NCI-H187 (cell line): ENCODE measurements at places on chromosomes 6 and 20.

DNA sequence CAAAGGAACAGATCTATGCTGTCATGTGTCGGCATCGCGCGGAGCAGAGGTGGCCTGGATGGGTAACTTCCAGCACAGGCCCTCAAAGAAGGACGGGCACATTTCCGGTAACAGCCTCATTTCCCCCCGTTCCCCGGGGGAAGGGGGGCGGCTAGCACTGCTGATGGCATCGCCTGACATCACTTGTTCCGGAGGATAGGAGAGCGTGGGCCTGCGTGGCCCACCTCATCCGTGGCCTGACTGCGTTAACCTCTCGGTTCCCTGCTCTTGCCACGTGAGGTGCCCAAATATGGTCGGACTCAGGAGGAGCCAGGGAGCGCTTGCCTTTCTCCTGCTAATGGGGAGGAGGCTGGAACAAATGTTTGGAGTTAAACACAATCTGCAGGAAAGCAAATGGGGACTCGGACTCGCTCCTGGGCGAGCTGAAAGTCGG lies at the start of gene AKAP12:
TSS of gene AKAP12 (plus strand) at position 365 of the 433 bp plus-strand sequence. CDS start 596 bp downstream, outside the sequence.
- no peak for DNase-seq

GRCh38 chr20:32623667-32624157 lies 38.6 kb upstream of the NOL4L start:
- peak; percentile 47 for DNase-seq

DNA sequence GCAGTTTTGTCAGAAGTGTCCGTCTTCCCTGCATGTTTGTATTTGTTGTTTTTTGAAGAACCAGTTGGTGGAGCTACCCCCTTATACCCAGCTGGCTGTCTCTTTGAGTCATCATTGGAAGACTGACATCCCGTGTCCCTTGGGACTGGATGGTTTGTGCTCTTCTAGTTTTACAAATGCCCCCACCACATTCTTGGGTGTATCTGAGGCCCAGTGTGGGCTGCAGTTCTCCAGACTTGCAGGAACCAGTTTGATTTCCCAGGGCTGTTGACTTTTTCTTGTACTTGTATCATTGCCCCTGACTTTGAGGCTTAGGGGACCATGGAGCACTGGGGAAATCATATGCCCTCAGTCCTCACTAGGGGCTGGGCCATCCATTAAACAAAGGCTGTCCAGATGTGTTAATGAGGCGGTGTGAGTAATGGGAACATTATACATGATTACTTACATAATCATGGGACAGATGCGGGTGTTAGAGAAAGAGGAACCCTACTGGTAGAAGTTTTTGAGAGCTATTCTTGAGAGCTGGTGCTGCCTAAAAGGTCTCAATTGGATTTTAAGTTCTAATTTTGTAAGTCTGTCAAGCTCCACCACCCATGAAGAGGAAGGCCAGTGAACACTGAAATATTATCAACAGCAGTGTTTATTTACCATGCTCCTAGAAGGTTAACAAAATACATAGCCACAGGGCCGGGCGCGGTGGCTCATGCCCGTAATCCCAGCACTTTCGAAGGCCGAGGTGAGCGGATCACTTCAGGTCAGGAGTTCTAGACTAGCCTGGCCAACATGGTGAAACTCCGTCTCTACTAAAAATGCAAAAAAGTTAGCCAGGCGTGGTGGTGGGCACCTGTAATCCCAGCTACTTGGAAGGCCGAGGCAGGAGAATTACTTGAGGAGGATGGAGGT lies 8.5 kb downstream of the JARID2 start:
- DNase-seq: no peak

DNA sequence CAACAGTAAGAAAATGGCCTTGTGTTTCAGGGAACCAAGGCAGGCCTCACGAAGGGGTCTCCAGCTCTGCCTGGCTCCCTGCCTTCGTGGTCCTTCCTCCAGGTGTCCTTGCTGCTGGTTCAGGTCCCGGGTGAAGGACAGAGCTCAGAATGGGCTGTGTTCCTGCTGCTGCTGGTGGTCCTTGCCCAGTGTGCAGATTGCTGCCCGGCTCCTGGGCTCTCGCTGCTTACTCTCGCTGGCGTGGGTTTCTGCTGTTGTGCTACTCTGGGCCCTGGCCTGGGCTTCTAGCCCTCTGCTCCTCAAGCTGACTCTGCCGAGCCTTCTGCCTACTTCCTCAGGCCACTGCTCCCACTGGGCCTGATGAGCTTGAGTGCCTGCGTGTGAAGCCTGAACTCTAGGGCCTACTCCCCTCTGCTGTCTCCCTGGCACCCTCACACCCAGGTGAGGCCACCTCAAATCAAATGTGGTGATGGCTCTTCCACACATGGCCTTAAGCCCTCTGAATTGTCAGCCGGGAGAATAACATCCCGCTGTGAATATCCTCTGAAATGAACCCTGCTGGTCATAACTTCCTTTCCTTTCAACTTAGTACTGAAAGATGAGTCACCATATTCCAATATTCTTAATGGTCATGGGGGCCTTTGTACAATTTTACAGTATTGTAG lies 171.6 kb downstream of the FOXC1 start:
- DNase-seq: no peak

- no peak for DNase-seq
These were observed 80.5 kb upstream of the SYNDIG1 start for GRCh38 chr20:24388828-24389380.

- DNase-seq: no peak
These were observed 577.2 kb upstream of the MAP3K7 start for GRCh38 chr6:91164105-91164504.

- no peak for DNase-seq
These were observed 22.3 kb downstream of the LAMA5 start for GRCh38 chr20:62344782-62345181.

GRCh38 chr20:47118641-47119040 lies 224.0 kb downstream of the EYA2 start:
- DNase-seq: no peak

- no peak for DNase-seq
These were observed 10.3 kb downstream of the MOG start for GRCh38 chr6:29667158-29667557.

GRCh38 chr6:44304282-44305199 lies 8.6 kb downstream of the AARS2 start:
- no peak for DNase-seq

GRCh38 chr6:87049779-87050178 lies 45.1 kb downstream of the CGA start:
- no peak for DNase-seq

DNA sequence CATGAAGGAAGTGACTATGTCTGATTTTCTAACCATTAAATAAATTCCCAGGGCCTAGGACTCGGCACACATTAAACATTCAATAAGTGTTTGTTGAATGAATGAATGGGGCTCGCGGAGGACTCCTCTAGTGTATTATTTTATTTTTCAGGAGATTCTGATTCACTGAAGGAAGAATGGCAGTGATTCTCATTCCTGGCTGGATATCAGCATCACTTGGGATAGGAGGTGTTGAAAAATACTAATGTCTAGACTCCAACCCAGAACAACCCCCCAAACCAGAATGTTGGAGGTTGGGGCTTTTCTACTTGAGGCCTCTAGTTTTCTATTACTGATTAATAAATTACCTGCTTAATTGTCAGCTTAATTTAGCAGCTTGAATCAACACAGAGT lies 195.4 kb downstream of the BTBD3 start:
- no peak for DNase-seq

DNA sequence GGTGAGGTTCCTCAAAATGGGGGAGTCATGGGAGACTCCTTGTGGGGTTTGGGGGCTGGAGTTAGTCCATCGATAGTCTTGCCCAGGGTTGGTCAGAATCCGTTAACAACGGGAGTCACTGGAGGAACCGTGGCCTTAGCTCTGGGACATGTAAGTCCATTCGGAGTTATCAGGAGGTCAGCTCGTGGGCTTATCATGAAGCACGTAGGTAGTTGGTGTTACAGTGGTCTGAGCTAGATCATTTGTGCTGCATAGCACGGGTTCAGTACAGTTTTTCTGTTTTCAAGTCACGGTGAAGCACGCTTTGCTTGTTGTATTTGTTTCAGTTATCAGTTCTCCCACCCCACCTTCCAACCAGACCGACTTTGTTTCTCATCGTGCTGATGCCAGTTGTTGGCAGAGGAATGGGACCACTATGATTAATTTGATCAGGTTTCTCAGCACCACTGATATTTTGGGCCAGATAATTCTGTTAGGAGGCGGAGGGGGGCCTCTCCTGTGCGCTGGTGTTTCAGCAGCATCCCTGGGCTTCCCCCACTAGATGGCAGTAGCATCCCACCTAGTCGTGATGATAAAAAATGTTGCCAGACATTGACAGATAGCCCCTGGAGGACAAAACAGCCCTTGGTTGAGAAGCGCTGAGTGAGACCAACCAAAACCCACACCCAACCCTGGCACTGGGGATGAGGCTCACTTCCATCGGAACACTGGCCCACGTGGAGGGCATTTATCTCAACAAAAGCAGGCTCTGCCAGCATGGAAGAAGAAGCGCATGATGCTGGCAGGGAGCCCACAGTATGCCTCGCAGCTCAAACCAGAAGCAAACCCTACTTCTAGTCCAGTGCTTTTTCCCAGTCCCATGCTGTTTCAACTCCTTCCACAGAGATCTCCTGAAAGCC lies 2.2 kb upstream of the APMAP start:
- peak; percentile 16 for DNase-seq

DNA sequence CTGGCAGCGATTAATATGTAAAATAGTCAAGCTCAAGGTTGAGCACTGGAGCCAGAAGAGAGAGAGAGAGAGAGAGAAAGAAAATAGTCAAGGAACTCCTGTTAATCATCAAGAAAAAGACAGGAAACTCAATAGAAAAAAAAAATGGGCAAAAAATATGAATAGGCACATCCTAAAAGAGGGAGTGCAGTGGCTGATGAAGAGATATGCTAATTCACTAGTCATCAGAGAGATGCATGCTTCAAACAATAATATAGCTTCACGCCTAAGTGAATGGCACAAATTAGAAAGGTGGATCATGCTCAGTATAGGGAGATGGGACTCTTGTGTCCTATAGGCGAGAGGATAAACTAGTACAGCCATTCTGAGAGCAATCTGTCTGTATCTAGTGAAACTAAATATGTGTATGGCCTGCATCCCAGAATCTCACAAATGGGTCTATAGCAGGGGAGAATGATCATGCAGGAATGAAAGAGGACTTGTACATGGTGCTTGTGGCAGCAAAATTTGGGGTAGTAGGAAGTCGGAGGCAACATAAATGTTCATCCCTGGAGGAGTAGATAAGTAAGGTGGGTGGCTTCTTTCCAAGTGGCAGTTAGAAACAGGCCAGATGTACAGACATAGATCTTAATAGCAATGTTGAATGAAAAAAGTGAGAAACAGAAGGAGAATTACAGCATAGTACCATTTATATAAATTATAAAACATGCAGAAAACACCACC lies 176.8 kb downstream of the VEGFA start:
- DNase-seq: no peak

GRCh38 chr6:6331946-6332601 lies 11.6 kb upstream of the F13A1 start:
- DNase-seq: no peak

GRCh38 chr20:35344354-35344837 lies 52.2 kb upstream of the FAM83C start:
- DNase-seq: no peak

DNA sequence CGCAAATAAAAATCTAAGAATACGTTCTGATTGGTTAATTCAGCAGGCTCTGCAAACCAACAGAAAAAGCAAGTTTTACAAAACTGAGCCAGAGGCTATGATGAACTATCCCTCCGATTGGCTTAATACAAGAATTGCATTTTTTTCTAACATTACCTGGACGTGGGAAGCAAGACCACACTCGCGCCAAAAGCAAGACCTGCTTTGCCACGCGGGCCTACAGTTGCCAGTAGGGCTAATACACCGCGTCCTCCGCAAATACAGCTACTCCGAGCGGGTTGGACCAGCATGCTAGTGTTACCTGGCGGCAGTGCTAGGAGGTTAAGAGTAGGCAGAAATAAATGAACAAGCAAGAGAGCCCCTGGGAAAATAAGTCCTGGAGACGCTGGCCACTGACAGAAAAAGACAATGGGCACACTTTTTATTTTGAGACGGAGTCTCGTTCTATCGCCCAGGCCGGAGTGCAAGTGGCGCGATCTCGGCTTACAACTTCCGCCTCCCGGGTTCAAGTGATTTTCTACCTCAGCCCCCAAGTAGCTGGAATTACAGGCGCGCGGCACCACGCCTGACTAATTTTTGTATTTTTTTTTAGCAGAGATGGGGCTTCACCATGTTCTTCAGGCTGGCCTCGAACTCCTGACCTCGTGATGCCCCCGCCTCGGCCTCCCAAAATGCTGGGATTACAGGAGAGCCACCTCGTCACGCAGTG lies 131.9 kb upstream of the BTN3A2 start:
- peak; percentile 85 for DNase-seq

DNA sequence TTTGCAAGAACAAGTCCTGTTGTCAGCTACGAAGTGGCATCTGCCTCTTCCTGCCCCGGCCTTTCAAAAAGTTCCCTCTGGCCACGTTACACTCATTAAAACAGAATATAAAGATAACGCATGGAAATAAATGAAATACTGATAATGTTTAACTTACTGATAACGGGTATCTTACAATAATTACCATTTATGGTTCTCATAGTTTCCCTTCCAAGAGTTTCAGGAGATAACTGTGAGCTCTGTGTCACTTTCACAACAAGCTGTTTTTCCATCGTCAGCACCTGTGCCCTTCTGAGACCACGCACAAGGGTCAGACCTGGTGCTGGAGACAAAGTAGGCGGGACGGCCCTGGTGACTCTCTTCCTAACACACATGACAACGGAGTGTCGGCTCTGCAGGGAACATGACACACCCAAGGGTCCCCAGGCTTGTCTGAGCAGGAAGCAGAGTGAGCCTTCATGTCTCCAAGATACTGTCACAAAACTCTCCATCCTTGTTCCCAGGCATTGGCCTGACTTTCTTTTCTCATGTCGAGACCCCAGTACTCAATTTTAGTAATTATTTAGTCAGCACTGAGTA lies 86.2 kb upstream of the THBS2 start:
- DNase-seq: no peak

DNA sequence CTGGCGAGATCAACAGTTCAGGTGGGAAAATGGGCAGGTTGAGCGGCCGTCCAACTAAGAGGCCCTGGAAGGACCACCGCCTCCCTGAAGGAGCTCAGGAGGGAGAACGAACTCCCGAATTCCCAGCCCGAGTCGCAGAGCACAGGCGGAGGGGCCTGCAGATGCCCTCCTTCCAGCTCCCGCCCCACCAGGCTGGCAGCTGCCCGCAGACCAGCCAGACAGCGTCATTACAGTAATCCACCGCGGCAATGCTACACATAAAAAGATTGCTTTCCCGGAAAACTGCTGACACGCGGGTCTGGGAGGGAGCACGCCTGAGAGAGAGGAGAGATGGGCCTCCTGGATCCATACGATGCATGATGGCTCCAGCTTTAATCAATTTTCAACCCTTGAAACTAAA lies 30.5 kb upstream of the SLCO4A1 start:
- DNase-seq: no peak

- no peak for DNase-seq
These were observed 20.8 kb downstream of the DUSP22 start for GRCh38 chr6:313087-313486.

GRCh38 chr6:119395192-119395591 lies 45.6 kb upstream of the MAN1A1 start:
- no peak for DNase-seq
